ENCODE measurements at places on chromosomes 16 and 17.

GRCh38 chr16:22781480-22781879 lies 32.5 kb upstream of the HS3ST2 start:
- DNase-seq, result no peak

- DNase-seq, result no peak
These were observed 204.4 kb upstream of the HS3ST3A1 start for GRCh38 chr17:13806092-13806491.

GRCh38 chr16:52441886-52442285 lies 105.1 kb downstream of the TOX3 start:
- no peak for DNase-seq

DNA sequence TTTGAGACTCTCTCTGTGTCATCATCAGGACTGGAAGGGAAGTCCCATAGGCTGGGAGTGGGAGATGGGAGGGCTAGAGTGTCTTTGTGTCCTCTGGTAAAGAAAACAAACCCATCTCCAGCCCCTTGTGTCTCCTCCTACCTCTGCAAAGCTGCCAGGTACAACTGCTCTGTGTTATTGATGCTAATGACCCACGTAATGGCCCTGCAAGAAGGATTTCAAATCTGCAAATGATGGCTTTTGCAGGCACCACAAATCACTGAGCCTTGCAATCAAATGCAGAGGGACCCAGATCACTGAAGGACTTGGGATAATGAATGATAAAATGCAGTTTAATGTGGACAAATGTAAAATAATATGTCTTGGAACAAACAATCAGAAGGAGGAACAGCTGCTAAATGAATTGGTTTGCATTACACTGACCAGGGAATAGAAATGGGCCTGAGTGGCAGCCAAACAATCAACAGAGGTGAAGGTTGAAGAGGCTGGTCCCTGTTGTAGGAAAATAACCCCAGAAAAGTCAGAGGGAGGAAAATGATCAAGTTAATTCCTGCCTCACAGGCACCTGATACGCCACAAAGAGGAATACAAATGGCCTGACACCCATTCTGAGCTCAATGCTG lies 425.1 kb downstream of the UTP18 start:
- DNase-seq, result no peak

- no peak for DNase-seq
These were observed 9.8 kb upstream of the ADAT1 start for GRCh38 chr16:75632857-75633256.

DNA sequence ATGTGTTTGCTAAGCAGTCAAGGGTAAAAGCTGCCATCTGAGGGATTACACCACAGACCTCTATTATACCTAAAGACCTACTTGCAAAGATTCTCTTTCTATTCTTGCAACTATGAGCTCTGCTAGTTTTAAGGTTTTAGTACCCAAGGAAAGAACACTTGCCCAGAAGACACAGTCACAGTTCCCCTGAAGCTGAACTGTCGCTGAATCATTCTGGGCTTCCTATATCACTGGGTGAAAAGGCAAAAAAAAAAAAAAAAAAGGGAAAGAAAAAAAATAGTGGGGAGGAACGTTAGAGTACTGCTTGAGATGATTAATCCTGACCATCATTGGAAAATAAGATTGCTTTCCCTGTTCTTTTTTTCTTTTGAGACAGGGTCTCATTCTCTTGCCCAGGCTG lies 37.9 kb downstream of the LYRM1 start:
- no peak for DNase-seq

DNA sequence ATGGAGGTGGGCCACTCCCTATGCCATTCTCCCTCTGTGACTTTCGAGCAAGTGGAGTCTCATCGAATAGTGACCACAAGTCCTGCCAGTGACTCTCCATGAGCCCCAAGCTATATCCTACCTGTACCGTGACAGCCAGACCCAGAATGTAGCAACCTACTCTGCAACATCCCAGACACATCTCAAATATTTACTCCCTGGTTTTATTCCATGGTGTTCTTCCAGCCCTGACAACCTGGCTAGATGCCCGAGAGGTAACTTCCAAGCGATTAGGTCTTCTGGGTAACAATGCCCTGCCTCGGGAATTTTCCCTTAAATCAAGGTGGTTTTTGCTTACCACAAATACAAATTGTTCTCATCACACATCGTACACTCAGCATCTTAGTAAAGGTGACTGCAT lies 211.7 kb downstream of the ZFHX3 start:
- DNase-seq, result no peak

- peak; percentile 84 for DNase-seq
These were observed 2.5 kb upstream of the GSE1 start for GRCh38 chr16:85610446-85611193.

DNA sequence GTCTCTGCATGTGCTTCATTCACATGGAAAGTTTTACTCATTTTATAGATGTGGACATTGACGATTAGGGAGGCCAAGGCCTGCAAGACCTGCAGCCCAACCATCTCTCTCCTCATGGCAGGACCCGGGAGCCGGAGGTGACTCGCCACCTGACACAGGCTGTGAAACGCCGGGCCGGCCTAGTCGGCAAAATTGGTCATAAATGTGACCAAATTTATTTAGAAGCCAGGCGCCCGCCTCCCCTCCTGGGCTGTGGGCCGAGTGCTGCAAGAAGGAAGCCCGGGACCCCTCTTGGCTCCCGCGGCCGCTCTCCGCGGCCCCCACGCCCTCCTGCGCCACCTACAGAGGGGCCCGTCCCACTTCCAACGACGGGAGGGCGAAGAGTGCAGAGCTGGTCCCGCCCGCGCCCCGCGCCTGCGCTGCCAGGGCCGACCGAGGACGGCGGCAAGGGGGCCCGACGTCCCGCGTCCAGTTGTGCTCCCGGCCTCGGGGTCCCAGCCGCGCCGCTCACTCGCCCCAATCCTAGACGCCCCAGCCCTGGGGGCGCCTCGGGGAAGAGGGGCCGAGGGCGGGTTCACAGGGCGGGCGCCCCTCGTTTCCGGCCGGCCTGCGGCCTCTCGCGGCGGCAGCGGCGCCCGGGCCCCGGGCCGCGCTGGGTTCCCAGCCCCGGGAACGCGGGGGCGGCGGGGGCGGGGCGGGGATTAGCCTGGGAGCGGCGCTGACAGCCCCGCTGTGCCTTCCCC lies 47.5 kb downstream of the WNT3 start:
- DNase-seq, result no peak

DNA sequence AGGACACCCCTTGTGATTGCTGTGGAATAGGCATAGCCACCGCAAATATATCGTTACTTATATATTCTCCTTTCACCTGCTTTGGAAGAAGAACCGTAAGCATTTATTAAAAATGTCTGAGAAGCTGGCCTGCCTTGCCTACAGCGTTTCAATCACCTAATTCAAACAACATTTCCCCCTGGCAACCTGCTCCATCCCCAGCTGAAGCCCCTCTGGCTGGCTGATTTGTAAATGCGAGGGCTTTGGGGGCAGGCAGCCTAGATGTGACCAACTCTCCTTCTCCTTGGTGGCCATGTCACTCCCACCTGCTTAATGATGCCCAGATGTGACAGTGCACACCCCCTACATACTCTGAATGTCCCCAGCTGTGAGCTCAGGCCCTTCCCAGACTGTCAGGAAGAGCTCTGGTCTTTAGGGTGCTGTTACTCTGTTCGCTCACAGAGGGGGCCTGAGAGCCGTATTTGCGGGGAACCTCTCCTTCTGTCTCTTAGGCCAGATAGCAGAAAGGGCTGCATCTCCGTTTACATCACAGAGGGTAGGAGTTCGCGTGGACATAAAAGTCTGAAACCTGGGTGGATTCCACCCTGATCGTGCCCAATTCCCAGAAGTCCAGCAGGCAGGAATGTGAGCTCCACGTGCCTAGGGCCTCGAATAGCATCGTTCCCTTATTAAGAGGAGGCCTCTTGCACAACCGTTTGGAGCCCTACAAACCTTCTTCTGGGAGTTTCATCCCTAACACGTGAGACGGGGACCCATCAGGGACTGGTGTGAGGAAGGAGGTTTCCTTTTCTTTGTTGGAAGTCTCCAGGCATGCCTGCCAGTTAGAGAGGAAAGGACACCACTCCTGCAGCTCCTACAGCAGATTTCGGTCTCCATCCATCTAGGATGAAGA lies 2.4 kb upstream of the SDK2 start:
- no peak for DNase-seq

GRCh38 chr16:89721546-89722391 lies 432 bp downstream of the ZNF276 start:
- DNase-seq, result no peak

- DNase-seq, result no peak
These were observed 85.1 kb downstream of the WWOX start for GRCh38 chr16:78184238-78185183.

DNA sequence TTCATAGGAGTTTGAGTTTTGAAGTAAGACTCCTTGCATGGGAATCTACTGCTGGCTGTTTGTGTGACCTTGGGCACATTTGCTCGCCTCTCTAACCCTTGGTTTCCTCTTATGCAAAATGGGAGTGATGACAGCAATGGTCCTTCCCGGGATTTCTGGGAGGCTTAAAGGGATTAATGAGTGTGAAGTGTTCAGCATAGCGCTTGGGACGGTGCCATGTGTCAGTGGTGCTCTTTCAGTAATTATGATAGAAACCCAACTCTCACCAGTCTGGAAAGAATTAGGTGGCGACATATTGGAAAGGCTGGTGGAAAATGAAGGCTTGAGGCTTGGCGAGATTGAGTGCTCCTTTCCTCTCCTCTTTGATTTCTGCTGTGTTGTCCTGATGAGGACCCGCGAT lies 429.2 kb upstream of the EEF2KMT start:
- no peak for DNase-seq

DNA sequence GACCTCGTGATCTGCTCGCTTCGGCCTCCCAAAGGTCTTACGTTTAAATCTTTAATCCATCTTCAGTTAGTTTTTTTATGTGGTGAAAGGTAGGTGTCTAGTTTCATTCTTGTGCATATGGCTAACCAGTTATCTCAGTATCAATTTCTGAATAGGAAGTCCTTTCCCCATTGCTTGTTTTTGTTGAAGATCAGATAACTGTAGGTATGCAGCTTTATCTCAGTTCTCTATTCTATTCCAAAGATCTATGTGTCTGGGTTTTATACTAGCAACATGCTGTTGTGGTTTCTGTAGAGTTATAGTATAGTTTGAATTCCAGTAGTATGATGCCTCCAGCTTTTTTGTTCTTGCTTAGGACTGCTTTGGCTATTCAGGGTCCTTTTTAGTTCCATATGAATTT lies 65.2 kb downstream of the TNFRSF13B start:
- no peak for DNase-seq

- DNase-seq, result no peak
These were observed 16.7 kb downstream of the UNKL start for GRCh38 chr16:1397779-1398178.

- DNase-seq, result no peak
These were observed 128.8 kb upstream of the ASIC2 start for GRCh38 chr17:33421933-33422332.

DNA sequence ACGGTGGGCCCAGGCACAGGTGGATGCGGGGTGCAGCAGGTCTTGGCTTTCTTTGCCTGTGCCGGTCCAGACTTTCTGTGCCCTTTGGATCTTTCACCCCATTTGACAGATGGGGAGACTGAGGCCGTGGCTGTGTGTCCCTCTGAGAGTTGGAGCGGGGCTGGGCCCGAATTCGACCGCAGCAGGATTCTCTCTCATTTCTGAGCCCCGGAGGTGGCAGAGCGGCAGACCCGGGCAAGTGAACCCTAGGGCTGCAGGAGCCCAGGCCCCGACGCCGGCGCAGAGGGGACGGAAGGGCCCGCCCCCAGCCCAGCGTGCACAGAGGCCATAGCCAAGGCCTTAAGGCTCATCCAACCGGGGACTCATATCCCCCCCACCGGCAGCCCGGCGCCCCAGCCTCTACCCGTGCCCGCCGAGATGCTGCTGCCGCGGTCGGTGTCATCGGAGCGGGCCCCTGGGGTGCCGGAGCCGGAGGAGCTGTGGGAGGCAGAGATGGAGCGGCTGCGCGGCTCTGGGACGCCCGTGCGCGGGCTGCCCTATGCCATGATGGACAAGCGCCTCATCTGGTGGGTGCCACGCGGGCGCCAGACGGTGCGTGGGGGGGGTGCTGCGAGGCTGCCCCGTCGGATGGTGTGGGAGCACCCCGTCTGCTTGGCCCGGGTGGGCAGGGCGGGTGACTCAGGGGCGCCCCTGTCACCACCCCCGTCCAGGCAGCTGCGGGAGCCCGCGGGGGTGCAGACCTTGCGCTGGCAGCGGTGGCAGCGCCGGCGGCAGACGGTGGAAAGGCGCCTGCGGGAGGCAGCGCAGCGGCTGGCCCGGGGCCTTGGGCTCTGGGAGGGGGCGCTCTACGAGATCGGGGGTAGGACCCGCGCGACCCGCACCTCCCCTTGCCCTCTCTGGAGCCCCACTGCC lies 857 bp downstream of the TMC8 start:
- no peak for DNase-seq

DNA sequence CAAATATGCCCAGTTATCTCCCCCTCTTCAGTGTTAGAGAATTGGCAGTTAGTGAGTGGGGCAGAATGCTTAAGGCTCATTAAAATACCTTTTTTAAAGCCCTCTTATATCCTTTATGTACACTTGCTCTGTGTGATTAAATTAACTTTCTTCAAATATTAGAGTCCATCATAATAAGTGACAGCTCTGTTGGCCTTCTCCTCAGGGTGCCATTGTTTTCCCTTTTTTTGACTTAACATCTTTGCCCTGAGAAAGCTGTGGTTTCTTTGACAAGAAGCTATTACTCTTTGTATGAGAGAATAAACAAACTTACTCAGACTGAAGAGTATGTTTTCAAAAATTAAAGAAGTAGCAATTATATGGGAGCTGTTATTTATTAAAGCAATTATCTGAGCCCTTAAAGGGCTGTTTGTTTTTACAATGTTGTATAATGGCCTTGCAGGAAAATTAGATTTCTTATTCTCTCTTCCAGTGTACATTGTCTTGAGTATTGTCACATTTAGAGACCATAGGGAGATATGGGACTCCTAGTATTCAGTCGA lies 13.4 kb downstream of the RBBP6 start:
- no peak for DNase-seq

DNA sequence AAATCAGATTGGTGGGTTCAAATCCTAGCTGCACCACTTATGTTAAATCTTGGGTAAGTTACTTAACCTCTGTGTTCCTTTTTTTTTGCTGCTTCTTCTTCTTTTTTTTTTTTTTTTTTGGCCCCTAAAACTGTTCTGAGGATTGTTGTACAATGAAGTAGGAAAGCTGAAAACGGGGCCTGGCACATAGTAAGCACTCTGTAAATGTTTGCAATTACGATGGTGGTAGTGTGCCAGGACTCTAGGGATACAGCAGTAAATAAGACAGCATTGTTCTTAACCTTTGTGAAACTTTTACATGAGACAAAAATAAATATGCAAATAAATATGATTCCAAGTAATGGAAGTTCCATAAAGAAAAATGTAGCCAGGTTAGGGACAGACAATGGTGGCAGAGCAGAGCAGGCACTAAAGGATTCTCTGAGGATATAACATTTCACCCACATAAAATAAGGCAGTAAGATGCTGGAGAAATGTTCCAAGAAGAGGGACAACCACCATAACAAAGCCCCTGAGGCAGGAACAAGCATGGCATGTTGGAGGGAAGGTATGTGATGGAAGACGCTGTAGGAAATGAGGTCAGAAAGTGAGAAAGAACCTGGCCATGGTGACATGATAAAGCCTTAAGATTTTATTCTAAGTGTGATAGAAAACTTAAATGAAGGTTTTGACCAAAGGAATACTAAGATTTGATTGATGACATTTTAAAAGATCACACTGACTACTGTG lies 127.3 kb downstream of the NLK start:
- no peak for DNase-seq

Measured in GM12891 (cell line).